COR-L47 (cell line): ENCODE measurements at places on chromosomes 1 and 21.

DNA sequence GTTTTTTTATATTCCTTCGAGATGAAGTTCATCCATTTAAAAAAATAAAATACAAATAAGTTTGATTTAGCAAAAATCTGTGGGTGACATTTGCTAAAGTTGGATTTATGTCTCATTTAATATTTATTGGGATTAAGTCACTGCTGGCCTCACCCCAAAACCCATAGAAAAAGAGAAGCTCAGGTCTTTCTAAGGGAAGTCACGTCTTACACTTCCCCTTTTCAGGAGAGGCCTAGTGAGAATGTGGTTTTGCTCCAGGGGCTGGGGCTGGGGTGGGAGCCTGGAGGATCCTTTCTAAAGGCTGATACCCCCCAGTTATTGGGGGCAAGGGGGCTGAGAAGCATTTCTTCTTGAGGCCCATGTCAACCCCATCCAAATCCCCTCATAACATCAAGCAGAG, 300.3 kb downstream of the DSCAM start:
- no peak for DNase-seq

GRCh38 chr1:12149791-12150175, 17.0 kb upstream of the TNFRSF1B start:
- no peak for DNase-seq

- no peak for DNase-seq
These were observed 201.6 kb upstream of the PLXNA2 start for GRCh38 chr1:208445758-208446203.

DNA sequence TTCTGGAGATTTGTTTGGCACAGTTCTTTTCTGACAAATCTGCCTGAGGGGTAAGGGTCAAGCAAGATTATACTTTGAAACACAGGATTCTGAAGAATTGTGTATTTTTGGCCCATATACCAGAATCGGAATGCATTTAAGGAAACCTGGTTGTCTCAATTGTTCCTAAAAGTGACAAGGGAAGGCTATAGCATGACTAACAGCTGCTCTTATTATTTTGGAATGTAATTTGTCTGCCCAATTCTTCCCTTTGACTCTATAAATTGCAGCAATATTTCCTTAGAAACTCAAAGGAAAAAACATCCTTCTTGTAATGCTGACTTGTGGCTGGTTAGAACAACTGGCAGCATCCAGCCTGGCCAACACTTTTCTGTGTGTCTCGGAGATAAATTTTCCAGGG, 15.8 kb upstream of the VCAM1 start:
- no peak for DNase-seq

DNA sequence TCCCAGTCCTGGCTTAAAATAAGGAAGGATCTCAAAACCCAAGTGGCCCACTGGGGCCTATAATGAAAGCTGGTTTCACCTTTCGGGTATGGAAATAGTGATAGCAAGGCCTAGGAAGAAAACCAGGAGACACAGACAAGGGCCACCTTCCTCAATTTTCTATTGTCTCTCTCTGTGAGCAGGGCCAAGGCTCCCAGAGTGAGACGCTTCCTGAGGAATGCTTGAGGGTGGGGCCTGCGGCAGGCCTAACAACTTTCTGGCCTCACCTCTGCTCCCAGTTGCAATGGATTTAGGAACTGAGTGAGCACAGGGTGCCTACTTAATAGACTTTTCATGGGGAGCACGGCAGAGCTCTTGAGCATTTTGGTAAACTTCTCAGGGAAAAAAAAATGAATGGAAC, 300.9 kb downstream of the ASTN1 start:
- DNase-seq = no peak

- DNase-seq = no peak
These were observed 90.8 kb upstream of the CCDC190 start for GRCh38 chr1:162951553-162952315.
